Sigmoid colon (tissue), 7 donors: ENCODE measurements at places on chromosomes 5 and 9. TPM values are rescaled to one million over a fixed set of nuclear protein-coding genes. Genes with fewer than 3 reads are reported as not detected.

Gene RASGRF2
- polyA plus RNA-seq = 0.23 TPM

Gene OR1N2
- not detected for polyA plus RNA-seq

Gene FLT4
- polyA plus RNA-seq = 0.60 TPM

GRCh38 chr9:96436063-96436455 lies 13.9 kb upstream of the HABP4 start:
- H3K4me1 ChIP-seq = no peaks in the 10 kb centered on the region
- H3K4me3 ChIP-seq = no peak overlapping the region

- H3K27me3 ChIP-seq = no peaks in the 10 kb centered on the region
- no peak overlapping the region for H3K27ac ChIP-seq
- no peaks in the 10 kb centered on the region for H3K36me3 ChIP-seq
- DNase-seq = no peak
- no peak overlapping the region for H3K4me3 ChIP-seq
Observed at GRCh38 chr9:15622318-15622971, 69.6 kb downstream of the CCDC171 start.

DNA sequence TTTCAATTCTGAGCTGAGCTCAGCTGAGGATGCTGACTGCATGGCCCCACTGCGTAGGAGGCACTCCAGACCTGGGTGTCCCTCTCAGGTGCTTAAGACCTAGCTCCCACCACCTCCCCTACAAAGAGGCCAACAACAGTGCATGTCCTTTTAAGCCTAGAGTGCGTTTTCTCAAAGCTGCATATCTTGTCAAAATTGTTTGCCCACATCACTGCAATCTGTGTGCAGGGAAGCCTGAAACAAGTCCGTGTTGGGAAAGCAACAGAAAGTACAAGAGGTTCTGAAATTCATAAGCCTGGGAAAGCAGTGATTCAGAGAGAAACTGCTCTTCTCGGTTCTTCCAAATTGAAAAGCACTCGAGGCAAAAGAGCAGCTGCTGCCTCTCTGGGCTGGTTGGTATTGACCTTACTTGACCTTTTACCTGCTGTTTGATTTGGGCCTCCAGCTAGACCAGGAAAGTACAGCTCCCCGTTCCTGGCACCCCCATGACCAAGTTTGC lies 238.4 kb downstream of the NR2F1-AS1 start:
- no peaks in the 10 kb centered on the region for H3K4me1 ChIP-seq
- H3K27ac ChIP-seq = no peak overlapping the region
- DNase-seq = no peak
- H3K27me3 ChIP-seq = no peaks in the 10 kb centered on the region
- no peaks in the 10 kb centered on the region for H3K36me3 ChIP-seq

GRCh38 chr9:128341435-128341849 lies 1.1 kb downstream of the SLC27A4 start:
- peaks cover 28% of the 10 kb centered on the region for H3K36me3 ChIP-seq
- no peaks in the 10 kb centered on the region for H3K27me3 ChIP-seq
- peak overlapping the region; percentile 89 for H3K4me3 ChIP-seq
- peak overlapping the region; percentile 85 for H3K27ac ChIP-seq
- peak; percentile 80 for DNase-seq
